Colonic mucosa (tissue), 4 donors: ENCODE measurements at places on chromosomes 4 and X. TPM values are rescaled to one million over a fixed set of nuclear protein-coding genes. Genes with fewer than 3 reads are reported as not detected.

DNA sequence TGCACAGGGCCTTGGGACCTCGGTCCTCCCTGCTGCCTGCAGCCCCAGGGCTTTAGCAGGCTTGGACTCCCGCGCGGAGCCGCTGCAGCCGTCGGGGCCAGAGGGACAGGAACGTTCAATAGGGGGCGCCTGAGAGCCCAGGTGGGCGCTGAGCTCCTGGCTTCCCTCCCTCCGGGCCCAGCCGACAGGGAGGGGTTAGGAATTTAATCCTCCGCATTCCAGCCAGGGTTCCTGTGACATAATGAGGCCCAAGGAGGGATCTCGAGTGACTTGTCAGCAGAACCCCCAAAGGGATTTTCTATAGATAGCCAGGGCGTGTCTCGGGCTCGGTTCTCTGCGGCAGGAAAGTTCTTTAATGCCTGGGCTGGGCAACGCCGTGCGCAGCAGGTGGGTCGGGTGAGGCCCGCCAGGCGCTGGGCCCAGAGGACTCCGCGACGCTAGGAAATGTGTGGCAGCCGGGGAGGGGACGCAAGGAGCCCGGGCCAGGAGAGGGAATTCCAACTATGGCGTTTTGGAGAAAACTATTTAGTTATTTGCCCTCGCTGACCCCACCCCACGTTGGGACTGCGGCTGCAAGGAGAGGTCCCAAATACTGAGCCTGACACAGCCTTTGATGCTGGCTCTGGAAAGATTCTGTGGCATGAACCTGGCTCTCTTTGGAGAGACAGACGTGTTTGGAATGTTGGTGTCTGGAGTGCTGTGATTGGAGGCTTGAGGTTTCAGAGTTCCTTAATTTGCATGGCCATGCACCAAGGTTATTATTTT is 285.2 kb upstream of the GATB start:
- no peak overlapping the region for H3K4me3 ChIP-seq
- H3K27me3 ChIP-seq = no peaks in the 10 kb centered on the region
- H3K27ac ChIP-seq = no peak overlapping the region
- H3K36me3 ChIP-seq = no peaks in the 10 kb centered on the region
- DNase-seq = peak; percentile 68

DNA sequence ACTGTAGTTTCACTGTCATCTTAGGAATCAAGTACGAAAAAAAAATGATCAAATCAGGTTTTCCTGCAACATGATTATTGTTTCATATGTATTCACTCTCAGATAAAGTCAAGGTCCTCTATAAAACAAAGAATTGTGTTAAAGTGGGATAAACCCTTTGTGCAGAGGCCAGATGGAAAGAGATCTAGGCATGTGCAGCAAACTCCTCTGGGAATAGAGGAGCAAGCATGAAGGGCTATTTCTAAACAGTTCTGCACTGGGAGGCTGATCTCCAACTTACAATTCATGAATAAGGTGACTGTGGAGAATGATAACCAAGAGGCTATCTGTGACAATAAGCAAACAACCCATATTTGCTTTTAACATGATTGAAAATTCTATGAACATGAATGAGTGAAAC is 2.4 kb upstream of the WDFY3 start:
- no peaks in the 10 kb centered on the region for H3K36me3 ChIP-seq
- H3K27ac ChIP-seq = no peak overlapping the region
- no peaks in the 10 kb centered on the region for H3K4me1 ChIP-seq
- DNase-seq = no peak
- no peaks in the 10 kb centered on the region for H3K27me3 ChIP-seq
- H3K4me3 ChIP-seq = no peak overlapping the region

DNA sequence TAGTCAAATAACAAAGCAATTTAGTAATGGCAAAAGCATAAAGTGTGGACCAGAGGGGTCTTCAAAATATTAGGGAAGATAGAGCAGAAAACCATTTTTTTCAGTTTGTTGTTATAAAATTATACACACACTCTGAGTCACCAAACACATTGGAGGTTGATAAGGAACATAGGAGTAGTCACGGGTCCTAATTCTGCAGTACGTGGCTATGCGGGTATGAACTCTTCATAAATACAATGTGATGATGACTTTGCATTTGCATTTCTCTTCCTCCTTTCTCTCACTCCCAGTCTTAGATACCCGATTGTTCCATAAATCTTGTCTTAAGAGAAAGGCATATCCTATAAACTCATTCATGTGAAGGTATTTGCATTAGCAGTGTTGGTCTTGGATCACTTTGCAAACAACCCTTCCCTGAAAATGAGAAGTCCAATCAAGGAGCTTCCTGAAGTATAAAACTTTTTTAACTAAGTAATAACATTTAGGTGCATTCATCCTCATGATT is 223.6 kb downstream of the PALLD start:
- no peaks in the 10 kb centered on the region for H3K4me1 ChIP-seq
- no peak overlapping the region for H3K4me3 ChIP-seq
- H3K27ac ChIP-seq = no peak overlapping the region
- no peaks in the 10 kb centered on the region for H3K27me3 ChIP-seq
- no peaks in the 10 kb centered on the region for H3K36me3 ChIP-seq

- H3K4me1 ChIP-seq = no peaks in the 10 kb centered on the region
- no peaks in the 10 kb centered on the region for H3K27me3 ChIP-seq
- DNase-seq = no peak
- H3K27ac ChIP-seq = no peak overlapping the region
- H3K4me3 ChIP-seq = no peak overlapping the region
Observed at GRCh38 chr4:40246011-40246900, 49.4 kb downstream of the RHOH start.

DNA sequence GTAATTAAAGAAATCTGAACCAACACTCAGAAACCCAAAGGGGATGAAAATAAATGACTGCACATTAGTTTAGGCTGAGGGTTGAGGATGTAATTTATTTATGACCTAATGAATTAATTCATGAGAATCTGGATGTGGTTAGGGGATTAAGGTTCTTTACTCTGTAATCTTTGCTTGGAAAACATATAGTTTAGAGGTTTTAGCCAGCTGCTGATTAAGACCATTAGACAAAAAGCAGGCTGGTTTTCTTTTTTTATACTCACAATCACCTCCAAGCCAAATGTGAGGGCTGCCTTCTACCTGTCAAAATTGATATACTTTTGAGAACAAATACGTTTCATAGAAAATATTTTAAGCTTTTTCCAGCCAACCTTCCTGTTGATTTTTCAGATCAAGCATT is 2705.8 kb downstream of the PCDH7 start:
- DNase-seq = no peak
- no peaks in the 10 kb centered on the region for H3K36me3 ChIP-seq

- H3K36me3 ChIP-seq = no peaks in the 10 kb centered on the region
- H3K4me1 ChIP-seq = no peaks in the 10 kb centered on the region
- no peak overlapping the region for H3K27ac ChIP-seq
- DNase-seq = no peak
Observed at GRCh38 chr4:157014621-157015591, 43.3 kb upstream of the PDGFC start.

DNA sequence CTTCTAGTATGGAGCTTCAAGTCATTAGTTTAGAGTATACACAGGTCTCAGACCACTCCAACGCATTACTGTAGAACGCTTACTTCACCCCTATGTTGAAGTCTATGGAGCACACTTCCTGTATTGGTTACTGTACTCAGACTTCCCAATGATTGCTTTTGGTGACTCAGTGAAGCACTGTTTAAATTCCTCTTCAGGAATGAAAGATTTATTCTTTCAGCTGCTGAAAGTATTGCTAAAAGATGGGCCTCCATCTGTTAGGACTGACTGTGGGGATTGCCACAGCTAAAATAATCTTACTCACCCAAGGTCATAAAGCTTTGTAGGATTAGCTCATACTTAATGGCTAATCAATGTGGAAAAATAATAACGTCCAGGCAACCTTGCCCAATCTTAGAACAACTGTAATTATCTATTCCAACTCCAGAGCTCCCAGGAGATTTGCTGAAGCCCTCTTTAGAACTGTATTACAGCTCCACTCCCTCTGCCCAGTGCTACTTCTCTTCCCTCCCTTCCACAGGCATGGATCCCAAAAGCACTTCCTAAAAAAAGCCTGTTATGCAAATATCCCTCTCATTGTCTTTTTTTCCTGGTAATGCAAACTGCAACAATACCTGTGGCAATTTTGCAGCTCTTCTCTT is 281.9 kb upstream of the HS3ST1 start:
- no peak overlapping the region for H3K27ac ChIP-seq
- no peak overlapping the region for H3K4me3 ChIP-seq
- no peaks in the 10 kb centered on the region for H3K27me3 ChIP-seq
- no peak for DNase-seq

- H3K27ac ChIP-seq = no peak overlapping the region
- H3K4me3 ChIP-seq = no peak overlapping the region
- H3K27me3 ChIP-seq = no peaks in the 10 kb centered on the region
Observed at GRCh38 chr4:39004758-39005157, 27.5 kb downstream of the TMEM156 start.

GRCh38 chr4:85774489-85774888 is 299.5 kb downstream of the ARHGAP24 start:
- DNase-seq = no peak
- no peaks in the 10 kb centered on the region for H3K36me3 ChIP-seq
- H3K4me1 ChIP-seq = no peaks in the 10 kb centered on the region
- no peak overlapping the region for H3K27ac ChIP-seq
- no peak overlapping the region for H3K4me3 ChIP-seq

- H3K4me1 ChIP-seq = no peaks in the 10 kb centered on the region
- H3K4me3 ChIP-seq = no peak overlapping the region
- peak; percentile 74 for DNase-seq
Observed at GRCh38 chrX:71128915-71129765, 10.7 kb downstream of the MED12 start.

DNA sequence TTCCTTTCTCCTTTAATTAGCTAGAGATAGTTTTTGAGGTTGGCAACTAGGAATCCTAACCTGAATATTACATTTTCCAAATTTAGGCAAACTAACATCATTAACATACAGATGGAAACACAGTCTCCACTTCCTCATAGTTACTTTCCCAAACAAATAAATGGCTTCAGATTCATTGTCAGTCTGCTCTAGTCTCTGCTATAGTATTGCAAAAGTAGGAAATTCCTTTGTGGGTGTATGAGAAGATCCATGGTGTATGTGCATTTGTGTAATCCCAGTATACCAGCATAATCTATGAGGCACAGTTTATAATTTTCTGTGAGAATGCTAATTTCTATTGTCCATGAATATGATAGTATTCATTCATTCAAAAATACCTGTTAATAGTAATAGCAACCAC is 3.0 kb upstream of the NDP start:
- no peaks in the 10 kb centered on the region for H3K36me3 ChIP-seq
- H3K4me3 ChIP-seq = no peak overlapping the region
- DNase-seq = no peak

DNA sequence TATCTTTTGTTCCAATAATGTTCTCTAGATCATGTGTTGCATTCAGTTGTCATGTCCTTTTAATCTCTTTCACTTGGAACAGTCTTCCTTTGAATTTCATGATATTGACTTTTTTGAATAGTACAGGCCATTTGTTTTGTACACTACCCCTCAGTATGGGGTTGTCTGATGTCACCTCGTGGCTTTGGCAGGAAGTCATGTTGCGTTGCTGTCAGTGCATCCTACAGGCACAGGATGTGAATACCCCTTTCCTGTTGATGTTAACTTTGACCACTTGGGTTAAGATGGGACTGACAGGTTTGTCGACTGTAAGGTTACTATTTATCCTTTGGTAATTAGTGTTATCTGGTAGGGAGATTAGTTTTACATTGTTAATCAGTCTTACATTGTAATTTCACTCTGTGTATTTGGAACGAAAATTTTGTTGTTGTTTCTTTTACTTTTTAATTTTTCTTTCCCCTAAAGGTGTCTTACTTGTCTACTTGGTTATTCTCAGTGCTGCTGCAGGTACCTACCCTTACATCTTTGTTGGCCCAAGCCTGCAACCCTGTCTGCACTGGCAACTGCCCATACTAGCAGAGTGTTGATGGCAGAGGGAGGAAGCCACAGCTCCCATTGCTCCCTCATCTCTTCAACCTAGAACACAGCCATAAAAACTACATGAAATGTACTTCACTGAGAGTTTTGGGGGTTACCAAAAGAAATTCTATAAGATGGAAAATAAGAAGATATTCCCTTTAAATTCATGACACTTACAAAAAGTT is 14.7 kb upstream of the ATP8A1 start:
- H3K4me1 ChIP-seq = no peaks in the 10 kb centered on the region
- H3K36me3 ChIP-seq = no peaks in the 10 kb centered on the region
- DNase-seq = no peak
- H3K27ac ChIP-seq = no peak overlapping the region
- H3K4me3 ChIP-seq = no peak overlapping the region

DNA sequence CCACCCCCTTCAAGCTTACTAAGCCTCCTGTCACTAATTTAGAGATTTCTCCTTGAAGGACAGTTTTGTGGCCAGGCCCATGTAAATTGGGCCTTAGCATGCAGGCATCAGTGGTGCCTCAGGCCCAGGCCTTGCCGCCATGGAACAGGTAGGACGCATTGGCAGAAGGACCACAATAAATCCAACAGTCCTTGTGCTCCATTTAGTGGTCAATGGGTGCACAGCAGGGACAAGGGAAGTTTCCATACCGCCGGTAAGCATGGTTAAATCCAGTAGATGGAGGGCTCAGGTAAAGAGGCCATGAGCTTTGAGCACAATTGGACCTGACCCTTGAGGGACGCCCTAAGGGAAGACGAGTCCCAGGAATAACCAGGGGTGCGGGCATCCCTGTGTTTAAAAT is 97.3 kb downstream of the UGT2B28 start:
- H3K27ac ChIP-seq = no peak overlapping the region
- H3K27me3 ChIP-seq = no peaks in the 10 kb centered on the region
- no peaks in the 10 kb centered on the region for H3K36me3 ChIP-seq
- no peaks in the 10 kb centered on the region for H3K4me1 ChIP-seq

- H3K4me3 ChIP-seq = no peak overlapping the region
- peak; percentile 22 for DNase-seq
- no peak overlapping the region for H3K27ac ChIP-seq
Observed at GRCh38 chr4:103046416-103047290, 27.1 kb upstream of the SLC9B1 start.

GRCh38 chrX:11347300-11347699 is 54.1 kb downstream of the AMELX start:
- no peak overlapping the region for H3K27ac ChIP-seq
- H3K36me3 ChIP-seq = no peaks in the 10 kb centered on the region
- no peak for DNase-seq
- H3K4me1 ChIP-seq = no peaks in the 10 kb centered on the region
- no peaks in the 10 kb centered on the region for H3K27me3 ChIP-seq

DNA sequence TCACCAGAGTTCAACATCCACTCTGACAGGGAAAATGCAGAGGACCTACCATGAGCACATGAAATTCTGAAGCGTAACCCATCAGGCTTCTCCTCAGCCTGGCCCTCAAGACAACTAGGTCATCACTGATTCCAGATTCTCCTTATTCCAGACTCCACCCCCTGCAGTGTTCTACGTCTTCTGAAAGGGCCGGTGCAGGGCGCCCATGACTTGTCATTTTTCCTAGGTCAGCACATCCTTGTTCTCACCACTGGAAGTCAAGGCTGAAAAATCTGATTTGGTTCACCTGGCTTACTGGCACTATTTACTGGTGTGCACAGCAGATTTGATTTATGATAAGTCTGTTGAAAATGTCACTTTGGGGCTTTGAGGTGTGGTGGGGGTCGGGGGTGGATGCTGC is 140.9 kb upstream of the KLF3 start:
- H3K27ac ChIP-seq = no peak overlapping the region

Gene JADE1
- 8.3 TPM for total RNA-seq

Gene LINC00632
- total RNA-seq = 27.3 TPM

Gene PNMA3
- 0.21 TPM for total RNA-seq

Gene LANCL3
- total RNA-seq = 3.5 TPM

Gene DCAF4L1
- total RNA-seq = 0.05 TPM

Gene TCP11X2
- total RNA-seq = not detected

Gene PNMA6A
- total RNA-seq = 0.17 TPM

Gene FGFRL1
- total RNA-seq = 34.7 TPM

Gene RRH
- total RNA-seq = 0.57 TPM

Gene MAGED4B
- 4.1 TPM for total RNA-seq
